ENCODE measurements at places on chromosomes 6 and 20.

DNA sequence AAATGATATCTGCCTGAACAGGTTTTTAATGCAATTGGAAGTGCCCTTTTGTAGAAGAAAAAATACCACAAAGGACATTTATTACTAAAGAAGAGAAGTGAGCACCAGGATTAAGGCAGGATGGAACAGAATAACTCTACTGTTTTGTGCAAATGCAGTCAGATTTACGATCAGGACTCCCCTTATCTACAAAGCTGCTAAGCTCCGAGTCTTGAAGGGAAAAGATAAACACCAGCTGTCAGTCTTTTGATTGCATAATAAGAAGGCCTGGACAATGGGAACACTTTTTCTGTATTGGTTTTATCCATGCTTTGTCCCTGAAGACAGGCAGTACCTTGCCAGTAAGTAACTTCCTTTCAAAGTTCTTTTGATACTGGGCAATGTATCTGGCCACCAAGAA lies 797.9 kb upstream of the SLC35B3 start:
- DNase-seq = no peak

- DNase-seq = no peak
Observed at GRCh38 chr6:14758421-14759081, 487.3 kb upstream of the JARID2 start.

DNA sequence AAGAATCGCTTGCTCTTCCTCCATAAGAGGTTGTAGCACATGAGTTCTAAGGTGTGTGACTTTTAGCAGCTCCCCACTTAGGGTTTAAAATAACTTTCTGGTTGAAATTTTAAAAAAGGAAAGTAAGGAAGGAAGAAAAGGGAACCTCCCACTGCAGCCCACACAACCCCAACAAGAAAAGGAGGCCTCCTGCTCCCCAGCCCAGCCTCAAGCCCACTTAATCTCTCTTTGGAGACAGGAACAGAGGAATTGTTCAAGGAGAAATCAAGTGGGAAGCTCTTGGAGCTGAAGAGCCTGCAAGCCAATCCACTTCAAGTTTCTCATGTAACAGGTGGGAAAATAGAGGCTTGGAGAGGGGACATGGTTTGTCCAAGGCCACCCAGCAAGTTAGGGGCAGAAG lies 39.1 kb upstream of the PREX1 start:
- DNase-seq = no peak

DNA sequence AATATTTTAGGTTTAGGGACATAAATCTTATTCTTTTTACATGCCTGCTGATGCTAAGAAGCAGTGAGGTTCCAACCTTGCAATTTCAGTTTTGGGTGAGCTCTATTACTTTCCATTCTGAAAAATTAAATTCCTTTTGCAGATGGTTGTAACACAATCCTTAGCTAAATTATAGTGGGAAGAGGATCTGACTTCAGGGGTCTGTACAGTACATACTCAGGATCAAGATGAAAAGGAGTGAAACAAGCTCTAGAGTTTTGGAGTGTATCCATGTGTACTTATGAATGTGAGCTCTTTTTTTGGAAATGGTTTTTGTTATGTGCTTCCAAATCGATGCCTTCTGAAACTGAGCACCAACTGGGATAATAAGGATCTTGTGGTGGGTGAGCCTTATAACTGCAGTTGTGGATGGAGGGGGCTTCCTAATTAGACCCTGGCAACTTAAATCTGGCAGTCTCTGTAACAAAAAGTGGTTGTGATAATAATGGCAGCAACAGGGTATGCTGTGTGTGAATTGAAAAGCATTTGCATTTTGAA lies 218.8 kb upstream of the MAP3K7 start:
- no peak for DNase-seq

DNA sequence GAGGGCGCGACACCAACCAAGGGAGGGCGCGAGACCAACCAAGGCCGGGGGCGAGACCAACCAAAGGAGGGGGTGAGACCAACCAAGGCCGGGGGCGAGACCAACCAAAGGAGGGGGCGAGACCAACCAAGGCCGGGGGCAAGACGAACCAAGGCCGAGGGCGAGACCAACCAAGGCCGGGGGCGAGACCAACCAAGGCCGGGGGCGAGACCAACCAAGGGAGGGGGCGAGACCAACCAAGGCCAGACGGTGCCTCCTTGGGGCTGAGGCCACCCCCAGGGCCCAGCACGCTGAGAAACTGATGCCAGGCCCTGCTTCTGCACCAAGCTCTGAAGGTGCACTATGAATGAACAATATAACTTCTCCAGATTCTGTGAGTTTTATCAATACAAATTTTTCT lies 87.2 kb downstream of the TAF4 start:
- no peak for DNase-seq

- no peak for DNase-seq
Observed at GRCh38 chr6:154432533-154433476, 76.2 kb upstream of the IPCEF1 start.

GRCh38 chr6:159038914-159039884 lies 5.6 kb downstream of the TAGAP start:
- no peak for DNase-seq

DNA sequence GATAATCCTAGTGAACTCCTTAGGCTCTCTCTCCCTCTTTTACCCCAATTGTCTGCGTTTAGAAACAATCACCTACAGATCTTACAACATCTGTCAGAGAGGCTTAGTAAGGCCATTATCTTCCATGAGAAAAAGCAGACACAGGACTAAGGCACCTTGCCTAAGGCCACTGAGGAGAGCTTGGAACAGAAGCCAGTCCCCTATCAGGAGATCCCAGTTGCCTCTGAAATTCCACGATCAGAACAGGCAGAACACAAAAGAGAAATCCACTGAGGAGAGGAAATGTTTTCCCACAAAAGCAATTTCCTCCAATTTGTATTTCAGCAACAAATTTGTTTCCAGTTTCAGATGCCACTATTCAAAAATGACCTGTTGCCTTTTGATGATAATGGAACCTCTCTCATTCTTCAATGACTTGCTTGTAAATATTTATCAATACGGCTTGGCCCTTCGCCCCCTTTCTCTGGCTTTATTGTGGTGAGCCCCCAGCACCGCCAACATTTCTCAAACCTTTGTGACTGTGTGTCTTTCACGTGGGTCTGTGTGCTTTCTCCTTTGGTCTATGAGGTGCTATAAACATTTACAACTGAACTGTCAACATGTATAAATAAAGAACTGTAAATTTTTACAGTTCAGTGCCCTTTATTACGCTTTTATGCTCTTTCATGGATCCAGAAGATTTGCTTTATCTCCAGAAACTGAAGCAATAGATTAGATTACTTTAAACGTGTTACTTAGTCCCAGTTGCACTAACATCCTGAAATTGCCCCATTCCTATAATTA lies 187.8 kb upstream of the PHACTR1 start:
- no peak for DNase-seq

GRCh38 chr6:30990422-30991086 lies 7.0 kb downstream of the MUC21 start:
- no peak for DNase-seq

DNA sequence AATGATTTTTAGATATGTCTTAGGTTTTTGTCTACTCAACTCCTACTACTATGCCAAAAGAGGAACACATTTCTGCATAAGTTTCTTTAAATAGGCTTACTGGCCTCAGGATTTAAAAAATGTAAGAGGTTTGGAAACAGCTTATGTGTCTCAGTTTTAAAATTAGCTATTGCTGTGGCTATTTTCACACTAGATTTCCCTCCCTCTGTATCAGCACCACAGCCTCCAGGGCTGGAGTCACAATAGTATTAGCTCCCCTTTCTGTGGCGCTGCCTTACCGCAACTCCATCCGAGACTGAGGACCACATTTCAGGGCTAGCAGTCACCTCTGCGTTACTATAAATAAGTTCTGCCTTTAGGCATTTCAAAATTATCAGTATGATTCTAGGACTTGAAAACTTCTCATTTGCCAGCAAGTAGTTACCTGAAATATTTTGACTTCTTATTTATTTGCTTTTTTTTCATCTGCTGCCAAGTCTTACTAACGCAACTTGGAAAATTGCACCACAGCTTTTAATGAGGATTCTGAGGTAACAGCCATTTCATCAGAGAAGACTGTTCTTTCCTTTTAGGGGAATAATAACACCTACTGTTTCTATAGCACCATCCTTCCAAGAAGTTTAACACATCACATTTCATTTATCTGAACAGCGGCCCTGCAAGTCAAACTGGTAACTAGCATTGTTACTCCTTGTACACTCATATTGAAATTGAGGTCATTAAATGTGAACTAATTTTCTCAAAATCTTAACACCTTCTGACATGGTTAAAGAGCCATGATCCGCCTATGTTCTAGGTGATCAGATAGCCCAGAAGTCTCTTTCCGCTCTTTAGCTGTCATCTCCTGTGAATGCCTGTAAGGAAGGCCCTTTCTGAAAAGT lies 105.9 kb downstream of the GJA10 start:
- no peak for DNase-seq

GRCh38 chr20:16441546-16442164 lies 131.6 kb downstream of the KIF16B start:
- DNase-seq = no peak

DNA sequence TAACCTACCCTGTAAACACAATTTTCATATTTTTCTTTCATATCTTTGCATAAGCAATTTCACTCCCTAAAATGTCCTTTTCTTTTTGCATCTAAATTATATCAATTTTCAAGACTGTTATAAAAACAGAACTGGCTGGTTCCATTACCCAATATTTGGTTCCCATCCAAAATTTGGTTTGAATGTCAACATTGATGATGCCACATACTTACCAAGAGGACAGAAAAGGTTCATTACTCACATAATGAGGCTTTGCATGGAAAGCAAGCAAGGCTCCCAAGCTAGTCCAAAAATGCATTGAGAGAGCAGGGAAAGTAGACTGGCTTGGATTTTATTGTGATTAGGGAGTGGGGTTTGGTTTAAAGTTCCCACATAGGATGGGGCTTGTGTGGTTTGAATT lies 144.4 kb upstream of the AKIRIN2 start:
- no peak for DNase-seq

DNA sequence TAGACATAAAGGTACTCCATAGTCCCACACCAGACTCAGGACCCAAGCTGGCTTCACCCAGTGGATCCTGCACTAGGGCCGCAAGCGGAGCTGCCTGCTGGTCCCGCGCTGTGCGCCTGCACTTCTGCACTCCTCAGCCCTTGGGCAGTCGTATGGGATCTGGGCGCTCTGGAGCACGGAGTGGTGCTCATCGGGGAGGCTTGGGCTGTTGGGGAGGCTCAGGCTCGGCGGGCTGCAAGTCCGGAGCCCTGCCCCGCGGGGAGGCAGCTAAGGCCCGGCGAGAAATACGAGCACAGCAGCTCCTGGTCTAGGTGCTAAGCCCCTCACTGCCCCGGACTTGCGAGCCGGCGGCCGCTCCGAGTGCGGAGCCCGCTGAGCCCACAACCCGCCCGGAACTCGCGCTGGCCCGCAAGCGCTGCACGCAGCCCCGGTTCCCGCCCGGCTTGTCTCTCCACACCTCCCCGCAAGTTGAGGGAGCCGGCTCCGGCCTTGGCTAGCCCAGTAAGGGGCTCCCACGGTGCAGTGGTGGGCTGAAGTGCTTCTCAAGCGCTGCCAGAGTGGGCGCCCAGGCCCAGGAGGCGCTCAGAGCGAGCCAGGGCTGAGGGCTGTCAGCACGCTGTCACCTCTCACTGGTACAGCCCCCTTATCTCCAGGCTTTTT lies 33.4 kb upstream of the GCNT2 start:
- DNase-seq = no peak

DNA sequence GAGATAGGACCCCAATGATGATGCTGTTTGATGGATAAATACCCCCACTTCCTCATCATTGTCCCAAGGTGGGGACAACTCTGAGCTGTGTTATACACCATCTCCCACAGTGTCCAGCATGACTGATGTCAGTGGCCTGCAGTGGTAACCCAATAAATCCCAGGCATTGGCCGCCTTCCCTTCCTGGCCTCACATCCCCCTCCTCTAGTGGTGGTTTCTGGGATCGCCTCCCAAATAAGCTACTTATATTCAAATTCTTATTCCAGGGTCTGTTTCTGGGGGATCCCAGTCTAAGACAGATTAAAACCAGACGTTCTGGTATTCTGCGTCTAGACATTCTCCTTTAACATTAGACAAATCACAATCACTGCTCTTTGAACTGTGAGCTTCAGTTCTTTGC lies 90.6 kb downstream of the SCP2D1 start:
- DNase-seq = no peak

- DNase-seq = no peak
Observed at GRCh38 chr6:19368511-19368910, 468.7 kb upstream of the ID4 start.

GRCh38 chr6:72819609-72820008 lies 197.7 kb downstream of the KCNQ5 start:
- no peak for DNase-seq

GRCh38 chr6:47007657-47008396 lies 34.3 kb downstream of the ADGRF1 start:
- DNase-seq = no peak

DNA sequence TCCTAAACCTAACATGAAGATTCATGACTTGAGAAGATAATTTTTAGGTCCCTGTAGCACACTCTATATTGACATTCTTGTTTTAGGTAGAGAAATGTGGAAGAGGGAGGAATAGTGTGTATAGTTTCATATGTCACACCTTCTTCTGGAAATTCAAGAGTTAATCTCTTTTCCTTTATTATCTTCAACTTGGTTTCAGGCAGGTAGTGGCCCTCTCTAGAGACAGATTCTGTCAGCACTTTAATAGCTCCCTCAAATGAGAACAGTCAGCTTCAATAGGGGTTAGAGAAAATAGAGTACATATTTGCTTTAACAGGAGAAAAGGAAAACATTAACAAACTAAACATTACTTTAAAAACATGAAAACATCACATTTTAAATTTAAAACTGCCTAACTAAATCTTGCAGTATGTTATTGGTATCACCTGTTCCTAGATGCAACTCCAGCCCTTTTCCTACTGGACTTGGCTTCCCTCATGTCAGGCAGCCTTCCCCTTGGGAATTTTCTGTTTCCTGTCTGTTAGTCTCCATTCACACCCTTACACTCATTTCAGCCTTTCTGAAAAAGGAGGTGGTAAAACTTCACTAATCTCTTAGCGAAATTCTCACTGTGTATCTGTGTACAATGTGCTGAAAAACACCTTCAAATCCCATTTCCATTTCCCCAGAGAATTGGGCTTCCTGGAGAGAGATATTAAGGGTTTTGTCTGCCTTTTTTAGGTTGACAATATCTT lies 192.3 kb upstream of the RNF217 start:
- DNase-seq = no peak

- DNase-seq = no peak
Observed at GRCh38 chr6:99338188-99338587, 11.3 kb downstream of the FAXC start.

DNA sequence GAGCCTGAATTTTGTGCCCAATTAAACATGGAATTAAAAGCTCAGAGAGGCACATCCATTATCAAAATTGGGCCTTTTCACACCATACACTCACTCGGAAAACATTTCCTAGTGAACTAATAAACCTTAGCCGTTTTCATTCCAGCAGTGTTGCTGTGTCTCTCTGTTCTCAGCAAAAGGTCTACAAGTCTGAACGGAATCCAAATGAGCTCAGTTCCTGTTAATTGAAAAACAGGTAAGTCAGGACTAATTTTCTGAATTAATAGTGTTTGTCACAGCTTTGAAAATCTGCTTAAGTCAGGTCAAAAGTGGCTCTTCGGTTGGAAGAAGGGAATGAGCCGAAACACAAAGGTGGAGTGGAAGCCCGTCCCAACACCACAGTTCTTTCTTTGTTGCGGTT lies 163.3 kb upstream of the RALGAPA2 start:
- no peak for DNase-seq

Measured in stimulated activated CD8-positive, alpha-beta memory T cell treated with anti-CD3 and anti-CD28 coated beads, Interleukin-4, amount 100 ng/mL, for 1 hour (primary cell).